Kidney (tissue), 22 donors: ENCODE measurements at places on chromosomes 7 and 10. TPM values are rescaled to one million over a fixed set of nuclear protein-coding genes. Genes with fewer than 3 reads are reported as not detected.
A peak's percentile ranks its signal among the peaks of the same experiment; 100 is the strongest.

IKZF1 gene
- 0.52 TPM for polyA plus RNA-seq

FAM20C gene
- 114 TPM for polyA plus RNA-seq

AKR1C4 gene
- polyA plus RNA-seq: not detected

STAG3 gene
- polyA plus RNA-seq: 3.4 TPM

GRCh38 chr7:70700055-70700940 lies 431.6 kb upstream of the GALNT17 start:
- no peak for DNase-seq

DNA sequence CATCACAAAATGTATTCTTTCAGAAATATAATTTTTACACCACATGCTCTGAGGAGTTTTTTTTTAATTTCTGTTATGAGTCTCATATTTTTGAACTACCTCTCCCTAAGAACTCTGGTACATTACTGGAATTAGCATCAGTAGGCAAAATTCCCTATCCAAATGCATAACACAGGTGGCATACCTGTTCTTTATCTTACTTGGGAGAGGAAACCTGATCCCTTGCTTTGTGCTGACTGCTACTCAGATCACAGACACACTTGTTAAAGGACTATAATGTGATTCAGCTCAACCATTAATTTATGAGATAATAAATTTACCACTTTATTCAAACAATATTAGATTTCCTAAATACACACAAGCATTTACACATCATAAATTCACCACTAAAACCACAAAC lies 617.2 kb downstream of the GRM8 start:
- no peak for DNase-seq

CDC14C gene
- polyA plus RNA-seq: not detected

GRCh38 chr7:151552352-151553028 lies 32.8 kb upstream of the RHEB start:
- DNase-seq: peak; percentile 39

FAM241B gene
- polyA plus RNA-seq: 23.7 TPM

PSMA2 gene
- polyA plus RNA-seq: 202 TPM

CTTNBP2 gene
- 3.8 TPM for polyA plus RNA-seq

GRCh38 chr7:26153823-26154783 lies 2.1 kb downstream of the NFE2L3 start:
- no peak for DNase-seq

DNA sequence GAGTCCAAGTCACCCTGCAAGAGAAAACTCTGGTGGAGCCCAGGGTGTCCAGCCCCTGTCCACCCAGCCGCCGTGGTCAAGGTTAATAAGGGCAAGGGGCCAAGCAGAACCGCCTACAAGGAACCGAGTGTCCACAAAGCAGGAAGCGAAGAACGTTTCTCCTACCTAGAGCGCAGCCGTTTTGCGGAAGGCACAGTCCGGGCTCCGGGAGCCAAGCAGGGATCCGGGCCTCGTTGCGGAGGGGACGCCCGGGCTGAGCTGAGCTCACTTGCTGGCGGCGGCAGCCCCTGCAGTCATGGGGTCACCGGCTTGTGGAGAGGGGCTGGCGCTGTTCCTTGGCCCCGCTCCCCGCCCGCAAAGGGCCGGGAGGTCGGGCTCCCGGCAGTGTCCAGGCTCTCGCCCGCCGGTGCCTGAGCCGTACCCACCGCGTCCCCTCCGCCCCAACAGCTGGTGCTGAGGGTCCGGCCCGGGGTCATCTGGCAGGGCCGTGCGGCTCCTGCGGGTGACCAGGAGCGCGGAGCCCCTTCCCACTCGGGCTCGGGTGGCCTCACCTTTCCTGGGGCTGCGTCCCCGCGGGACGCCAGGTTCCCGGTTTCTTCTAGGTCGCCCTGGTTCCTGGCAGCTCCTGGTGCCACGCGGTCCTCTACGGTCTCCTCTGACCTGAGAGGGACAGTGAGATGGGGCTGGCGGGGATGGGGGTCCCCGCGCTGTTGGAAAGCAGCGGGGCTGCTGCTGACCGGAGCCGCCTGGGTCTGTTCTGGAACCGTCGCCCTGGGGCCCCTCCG lies 14.0 kb upstream of the ZNF273 start:
- DNase-seq: peak; percentile 38

DNA sequence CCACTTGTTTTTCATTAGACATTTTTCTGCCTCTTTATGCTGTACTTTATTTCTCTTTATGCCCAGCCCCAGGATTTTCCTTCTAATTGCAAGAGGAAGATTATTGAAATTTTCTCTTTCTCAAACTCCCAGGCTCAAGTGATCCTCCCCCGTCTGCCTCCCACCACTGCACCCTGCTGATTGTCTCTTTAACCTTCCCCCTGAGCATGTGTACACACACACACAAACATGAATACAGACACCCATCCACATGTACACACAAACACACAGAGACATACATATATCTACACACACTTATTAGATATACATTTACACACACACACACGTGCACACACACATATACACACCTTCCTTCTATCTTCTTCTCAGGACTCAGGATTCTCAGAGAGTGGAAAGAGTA lies 37.3 kb upstream of the MAP3K8 start:
- no peak for DNase-seq

SLC18A2 gene
- polyA plus RNA-seq: 0.15 TPM

COL1A2 gene
- polyA plus RNA-seq: 51.4 TPM

DNA sequence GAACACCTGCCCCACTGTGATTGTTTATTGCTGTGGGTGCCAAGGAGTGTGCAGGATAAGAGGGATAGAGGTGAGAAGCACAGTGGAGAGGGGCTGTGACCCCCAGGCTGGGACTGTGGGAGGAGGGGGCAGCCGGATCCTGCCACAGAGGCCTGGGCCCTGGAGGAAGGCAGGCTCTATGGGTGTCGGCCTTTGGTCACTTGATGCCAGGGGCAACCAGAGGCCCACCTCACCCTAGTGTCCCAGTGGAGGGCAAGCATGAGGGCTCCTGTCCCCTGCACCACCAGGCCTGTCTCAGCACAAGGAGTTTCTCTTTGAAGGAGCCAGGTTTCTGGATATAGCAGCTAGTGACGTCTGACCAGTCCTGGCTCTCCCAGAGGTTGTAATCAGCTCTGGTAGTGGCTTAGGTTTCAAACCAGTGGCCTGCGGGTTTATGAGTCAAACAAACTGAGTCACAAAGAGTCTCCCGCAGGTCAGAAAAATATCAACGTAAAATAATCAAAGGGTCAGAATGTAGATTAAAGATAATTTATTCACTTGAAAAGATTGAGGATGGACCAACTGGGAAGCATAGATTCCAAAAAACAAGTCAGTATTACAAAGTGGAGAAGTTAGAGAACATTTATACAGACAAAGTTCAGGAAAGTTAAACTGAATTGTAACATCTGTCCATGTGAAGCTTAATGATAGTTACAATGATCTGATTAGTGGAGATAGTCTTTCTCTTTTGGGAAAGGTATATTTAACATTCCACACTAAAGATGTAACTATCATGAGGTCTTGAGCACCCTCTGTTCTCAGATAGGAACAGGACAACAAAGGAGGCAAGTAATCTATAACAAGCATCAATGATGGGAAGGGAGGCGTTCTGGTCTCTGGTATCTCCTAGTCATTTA lies 37.2 kb upstream of the ZNF488 start:
- DNase-seq: no peak

ANKRD30A gene
- polyA plus RNA-seq: not detected

- DNase-seq: no peak
Measured at GRCh38 chr10:79994556-79994955, 45.7 kb upstream of the SFTPD start.

DNA sequence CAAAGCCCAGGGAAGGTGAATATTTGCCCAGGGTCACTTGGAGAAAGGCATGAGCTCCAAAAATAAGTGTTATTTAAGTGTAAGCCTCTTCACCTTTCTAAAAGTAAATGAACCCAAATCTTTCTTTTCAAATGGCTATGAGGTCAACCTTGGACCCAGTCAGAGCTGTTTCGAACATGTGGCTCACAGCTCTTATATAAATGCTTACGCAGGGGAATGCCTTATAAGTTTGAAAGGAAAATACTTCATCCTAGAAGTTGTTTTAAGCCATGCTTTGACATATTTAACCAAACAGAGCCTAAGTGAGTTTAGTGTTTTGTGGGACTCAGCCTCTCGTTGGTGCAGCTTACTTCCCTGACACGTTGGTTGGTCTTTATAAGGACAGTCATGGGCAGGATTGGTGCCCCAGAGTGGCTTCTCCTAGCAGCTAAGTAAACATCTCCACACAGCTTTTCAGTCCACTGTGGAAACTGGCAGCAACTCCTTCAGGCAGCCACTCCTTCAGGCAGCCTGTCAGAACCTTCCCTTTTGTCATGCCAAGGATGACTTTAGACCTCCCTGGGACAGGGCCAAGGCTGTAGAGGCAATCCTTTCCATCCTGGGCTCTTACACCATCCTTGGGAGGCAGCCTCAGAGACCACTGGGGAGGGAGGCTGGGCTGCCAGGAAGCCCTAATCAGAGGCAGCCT lies 43.6 kb downstream of the MINDY4 start:
- DNase-seq: no peak

- no peak for DNase-seq
Measured at GRCh38 chr10:120530699-120531098, 73.7 kb downstream of the PLPP4 start.
